Activated gamma-delta T cell treated with Interleukin-2 at 50 U/mL for 16 hours (primary cell): ENCODE measurements at places on chromosomes 11 and 22.

- DNase-seq, result no peak
Measured at GRCh38 chr11:26322335-26323067, 9.4 kb upstream of the ANO3 start.

GRCh38 chr22:39928536-39929520, 27.9 kb downstream of the GRAP2 start:
- DNase-seq, result no peak

DNA sequence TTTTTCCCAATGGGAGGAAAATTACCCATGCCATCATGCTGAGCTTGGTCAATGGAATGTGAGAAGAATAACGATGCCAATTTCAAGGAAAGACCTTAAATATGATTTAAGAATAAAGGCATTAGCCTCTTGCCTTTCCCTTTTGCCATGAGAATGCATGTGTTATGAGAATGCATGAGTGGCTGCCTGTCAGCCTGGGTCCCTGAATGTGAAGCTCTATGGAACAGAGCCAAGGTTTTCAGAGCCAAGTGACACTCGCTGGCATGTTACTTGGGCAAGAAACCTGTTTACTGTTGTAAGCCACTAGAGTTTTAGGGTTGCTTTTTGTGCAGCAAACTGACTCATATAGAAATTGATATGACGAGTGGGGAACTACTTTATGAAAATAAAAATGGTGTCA, 75.7 kb downstream of the JRKL start:
- DNase-seq, result no peak

- DNase-seq, result no peak
Measured at GRCh38 chr11:47938791-47939560, 41.4 kb upstream of the PTPRJ start.

DNA sequence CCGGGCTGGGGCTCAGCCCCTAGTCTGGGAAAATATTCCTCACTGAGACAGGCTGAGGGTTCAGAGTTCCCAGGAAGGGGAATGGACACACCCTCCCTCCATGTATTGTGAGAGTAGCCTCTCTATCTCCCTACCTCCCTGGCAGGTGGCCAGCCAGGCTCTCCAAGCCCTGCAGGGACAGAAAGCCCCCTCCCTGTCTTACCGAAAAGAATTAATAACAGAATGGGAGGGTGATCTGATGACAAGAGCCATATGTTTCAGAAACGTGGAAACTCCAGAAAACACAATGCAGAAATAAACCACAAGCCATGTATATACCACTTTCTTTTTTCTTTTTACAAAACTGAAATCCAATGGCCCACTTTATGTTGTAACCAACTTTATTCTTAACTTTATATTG, 140.0 kb downstream of the CHST1 start:
- DNase-seq, result no peak

DNA sequence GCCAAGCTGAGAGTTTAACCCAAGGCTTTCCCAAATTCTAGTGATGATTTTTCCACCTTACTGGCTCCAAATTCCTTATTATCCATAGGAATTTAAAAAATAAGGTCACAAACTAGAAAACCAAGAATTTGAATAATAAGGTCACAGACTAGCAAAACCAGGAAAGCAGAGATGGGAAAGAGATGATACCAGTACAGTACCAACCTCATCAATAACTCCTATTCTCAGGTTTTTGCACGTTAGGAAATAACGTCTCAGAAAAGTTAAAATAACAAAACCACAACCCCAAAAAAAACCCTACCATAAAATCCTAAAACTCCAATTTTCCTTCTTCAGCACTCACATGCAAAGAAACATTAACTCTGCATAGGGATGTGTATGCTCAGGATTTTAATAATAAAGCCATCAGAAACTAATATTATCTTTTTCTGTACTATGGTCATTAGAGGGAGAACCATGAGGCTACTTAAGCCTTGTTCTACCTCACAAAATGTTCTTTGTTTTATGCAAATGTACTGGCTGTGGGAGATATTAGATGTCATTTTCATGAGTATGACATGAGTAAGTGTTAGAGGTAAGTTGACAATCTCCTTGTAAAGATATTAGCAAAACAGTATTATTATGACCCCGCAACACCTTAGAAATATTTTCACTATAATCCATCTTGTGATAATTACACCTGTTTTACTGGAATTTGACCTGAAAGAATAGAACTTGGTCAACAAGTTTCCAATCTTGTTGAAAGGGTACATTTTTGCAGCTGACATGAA, 16.1 kb upstream of the EED start:
- DNase-seq, result no peak

DNA sequence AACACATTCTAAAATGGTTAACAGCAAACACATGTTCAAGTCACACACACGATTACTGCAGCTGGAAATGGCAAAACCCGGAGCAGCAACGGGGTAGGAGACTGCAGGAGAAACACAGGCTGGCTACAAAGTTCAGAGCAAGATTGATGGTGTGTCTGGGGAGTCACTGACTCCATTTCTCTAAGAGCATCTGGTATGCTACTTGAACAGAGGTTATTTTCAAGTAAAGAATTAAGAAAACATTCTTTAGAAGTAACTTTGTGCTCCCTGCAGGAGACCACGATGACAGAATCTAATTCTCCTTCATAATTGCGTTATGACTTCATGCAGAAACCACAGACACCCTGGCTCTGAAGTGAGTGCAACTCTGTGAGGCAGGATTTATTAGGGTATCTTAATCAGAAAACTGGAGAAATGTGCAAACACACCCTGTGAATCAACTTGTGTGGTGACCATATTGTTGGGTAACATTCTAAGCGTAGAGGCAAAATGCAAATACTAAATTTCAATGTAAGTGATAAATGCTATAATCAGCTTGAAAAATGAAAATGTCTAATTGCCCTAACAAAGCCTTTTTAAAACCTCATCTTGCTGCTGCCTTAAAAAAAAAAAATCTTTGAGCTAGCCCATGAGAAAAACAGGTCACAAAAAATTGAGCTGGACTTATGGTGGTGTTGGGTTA, 303.0 kb downstream of the CADM1 start:
- no peak for DNase-seq
